Activated CD4-positive, alpha-beta T cell treated with anti-CD3 and anti-CD28 coated beads for 4 hours (primary cell): ENCODE measurements at places on chromosomes 4 and X.

DNA sequence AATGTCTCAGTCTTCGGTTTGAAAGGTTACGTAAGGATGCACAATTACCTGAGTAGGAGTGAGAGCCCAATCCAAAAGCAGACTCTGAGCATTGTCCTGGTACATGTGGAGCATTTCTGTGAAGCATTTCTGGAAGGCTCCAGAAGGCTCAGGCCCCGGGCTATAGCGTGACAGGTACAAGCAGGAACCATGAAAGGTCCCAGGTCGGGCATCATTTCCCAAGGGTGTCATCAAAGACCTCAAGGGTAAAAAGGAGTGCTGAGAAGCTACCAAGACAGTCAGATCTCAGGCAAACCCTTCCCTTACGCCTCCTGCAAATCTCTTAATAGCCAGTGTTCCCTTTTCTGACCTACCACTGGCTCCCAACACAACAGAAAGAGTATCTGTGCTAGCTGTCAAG lies 30.8 kb downstream of the GPC4 start:
- no peak for DNase-seq

DNA sequence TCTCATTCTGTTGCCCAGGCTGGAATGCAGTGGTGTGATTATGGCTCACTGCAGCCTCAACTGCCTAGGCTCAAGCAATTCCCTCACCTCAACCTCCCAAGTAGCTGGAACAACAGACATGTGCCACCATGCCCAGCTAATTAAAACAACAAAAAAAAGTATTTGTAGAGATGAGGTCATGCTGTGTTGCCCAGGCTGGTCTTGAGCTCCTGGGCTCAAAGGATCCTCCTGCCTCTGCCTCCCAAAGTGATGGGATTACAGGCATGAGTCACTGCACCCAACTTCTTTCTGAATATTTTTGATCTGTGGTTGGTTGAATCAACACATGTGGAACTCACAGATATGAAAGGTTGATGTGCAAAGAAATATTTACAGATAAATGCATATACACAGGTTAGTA lies 18.5 kb upstream of the SEPTIN11 start:
- no peak for DNase-seq

DNA sequence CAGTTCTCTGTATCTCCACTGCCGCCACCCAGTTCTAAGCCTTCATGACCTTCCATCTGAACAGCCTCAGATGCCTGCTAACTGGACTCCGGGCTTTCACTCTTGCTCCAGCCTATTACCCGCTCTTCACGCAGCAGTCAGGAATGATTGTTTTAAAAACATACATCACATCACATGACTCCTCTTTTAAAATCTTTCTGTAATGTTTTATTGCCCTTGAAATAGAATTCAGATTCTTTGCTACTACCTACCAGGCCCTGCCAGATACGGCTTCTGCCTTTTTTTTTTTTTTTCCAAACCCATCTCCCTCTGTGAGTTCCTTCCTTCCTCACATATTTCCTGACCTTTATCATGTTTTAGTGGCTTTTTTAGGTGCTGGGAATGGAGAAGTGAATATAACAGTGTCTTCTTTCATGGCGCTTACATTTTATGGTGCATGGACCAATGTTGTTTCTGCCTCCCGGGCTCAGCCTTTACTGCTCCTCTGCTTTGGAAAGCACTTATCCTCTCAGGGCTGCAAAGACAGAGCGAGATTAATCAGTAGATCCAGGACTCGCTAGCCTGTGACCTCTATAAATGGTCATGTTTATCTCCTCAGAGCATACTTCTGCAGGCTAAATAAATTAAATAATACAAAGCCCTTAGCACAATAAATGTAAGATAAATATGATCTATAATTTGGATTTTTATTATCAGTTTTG lies 58.0 kb downstream of the FBXO8 start:
- DNase-seq: no peak

DNA sequence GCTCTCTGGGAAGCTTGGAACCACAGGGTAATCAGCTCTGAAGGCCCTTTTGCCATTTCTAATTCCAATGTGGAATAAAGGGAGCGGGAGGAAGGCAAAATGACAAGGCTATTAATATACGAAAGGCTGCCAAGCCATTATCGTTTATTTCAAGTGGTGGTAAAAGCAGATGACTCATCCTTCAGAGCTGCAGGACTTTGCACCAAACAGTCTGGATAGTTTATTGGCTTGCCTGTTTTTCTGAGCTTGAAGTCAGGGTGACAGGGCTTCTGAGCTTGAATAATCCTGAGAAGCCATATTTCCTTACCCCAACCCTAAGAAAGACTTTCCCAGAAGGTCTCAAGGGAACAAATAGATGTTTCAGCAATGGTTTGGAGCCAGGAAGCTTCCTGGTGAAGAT lies 7.7 kb upstream of the GABRE start:
- DNase-seq: no peak

- DNase-seq: no peak
Observed at GRCh38 chr4:2361366-2362265, 56.8 kb downstream of the ZFYVE28 start.
